Activated B cell treated with CpG ODN at 0.5 μM for 24 hours (primary cell): ENCODE measurements at places on chromosomes 7 and 10. TPM values are rescaled to one million over a fixed set of nuclear protein-coding genes. Genes with fewer than 3 reads are reported as not detected.

GRCh38 chr10:60427709-60428386 lies 38.2 kb upstream of the ANK3 start:
- no peaks in the 10 kb centered on the region for H3K27me3 ChIP-seq
- no peak overlapping the region for H3K27ac ChIP-seq
- DNase-seq = no peak
- no peaks in the 10 kb centered on the region for H3K36me3 ChIP-seq

DNA sequence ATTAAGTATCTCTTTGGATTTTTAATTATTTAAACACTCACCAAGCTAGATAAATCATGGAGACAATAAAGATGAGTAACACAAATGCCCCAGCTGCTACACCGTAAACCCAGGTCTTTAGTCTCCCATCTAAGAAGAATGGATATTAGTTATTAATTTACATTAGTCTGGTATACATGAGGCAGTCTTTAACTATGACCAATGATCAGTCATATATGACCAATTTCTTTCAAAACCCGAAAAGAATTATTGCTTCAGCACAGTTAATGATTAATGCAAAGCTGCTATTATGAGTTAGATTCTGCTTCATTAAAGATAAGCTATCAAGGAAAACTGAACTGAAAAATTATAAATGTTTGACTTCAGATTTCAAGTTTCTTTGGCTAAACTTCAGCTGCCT lies 402.9 kb downstream of the PHF14 start:
- DNase-seq = no peak
- H3K36me3 ChIP-seq = no peaks in the 10 kb centered on the region
- H3K4me1 ChIP-seq = no peaks in the 10 kb centered on the region
- no peak overlapping the region for H3K27ac ChIP-seq

VAX1 gene
- total RNA-seq = not detected in 2 replicates

- H3K27ac ChIP-seq = no peak overlapping the region
- H3K4me1 ChIP-seq = no peaks in the 10 kb centered on the region
- DNase-seq = no peak
- H3K36me3 ChIP-seq = no peaks in the 10 kb centered on the region
These were observed 1257.4 kb downstream of the GATA3 start for GRCh38 chr10:9311702-9312499.

ELOVL3 gene
- total RNA-seq = not detected in 2 replicates

GRCh38 chr7:74149603-74150002 lies 24.6 kb upstream of the EIF4H start:
- H3K4me3 ChIP-seq = no peak overlapping the region
- H3K27me3 ChIP-seq = peaks cover 2% of the 10 kb centered on the region
- H3K27ac ChIP-seq = no peak overlapping the region
- DNase-seq = no peak
- no peaks in the 10 kb centered on the region for H3K36me3 ChIP-seq
